ENCODE measurements at places on chromosomes 13 and 19.

DNA sequence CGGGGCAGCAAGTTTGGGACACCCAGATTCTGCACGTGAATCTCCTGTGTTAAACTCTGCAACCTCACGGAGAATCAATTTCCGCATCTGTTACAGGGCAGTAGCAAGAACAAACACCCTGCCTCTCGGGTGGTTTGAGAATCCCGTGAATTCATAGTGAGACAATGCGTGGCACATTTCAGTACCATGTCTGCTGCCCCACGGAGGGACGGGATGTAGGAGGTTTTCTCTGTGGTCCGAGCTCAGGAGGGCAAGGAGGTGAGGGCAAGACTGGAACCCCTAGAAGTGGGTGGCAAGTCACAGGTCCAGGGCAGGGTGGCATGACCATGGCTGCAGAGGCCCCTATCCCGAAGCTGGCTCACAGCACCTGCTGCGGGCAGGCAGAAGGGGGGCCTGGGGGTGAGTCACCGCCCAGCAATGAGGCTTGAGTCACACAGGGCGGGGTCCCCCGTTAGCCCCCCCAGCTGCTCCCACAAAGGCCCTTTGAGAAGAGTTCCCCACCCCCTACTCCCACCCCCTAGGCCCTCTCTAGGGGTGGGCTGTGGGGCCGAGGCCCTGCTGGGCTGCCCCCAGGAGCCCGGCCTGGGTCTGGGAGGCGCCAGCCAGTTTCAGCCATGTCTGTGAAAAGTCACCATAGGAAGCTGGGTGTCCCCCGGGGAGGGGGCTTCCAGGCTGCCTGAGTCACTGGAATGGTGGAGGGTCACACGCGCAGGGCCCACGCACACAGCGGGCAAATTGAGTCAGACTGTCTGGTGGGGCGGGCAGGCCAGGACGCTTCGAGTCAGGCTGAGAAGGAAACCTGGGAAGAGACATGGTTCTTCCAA, 25.8 kb upstream of the NANOS3 start:
- DNase-seq = no peak

GRCh38 chr13:99958406-99959126, 13.0 kb downstream of the ZIC5 start:
- no peak for DNase-seq

- no peak for DNase-seq
Observed at GRCh38 chr13:51625555-51626345, 41.5 kb downstream of the WDFY2 start.

DNA sequence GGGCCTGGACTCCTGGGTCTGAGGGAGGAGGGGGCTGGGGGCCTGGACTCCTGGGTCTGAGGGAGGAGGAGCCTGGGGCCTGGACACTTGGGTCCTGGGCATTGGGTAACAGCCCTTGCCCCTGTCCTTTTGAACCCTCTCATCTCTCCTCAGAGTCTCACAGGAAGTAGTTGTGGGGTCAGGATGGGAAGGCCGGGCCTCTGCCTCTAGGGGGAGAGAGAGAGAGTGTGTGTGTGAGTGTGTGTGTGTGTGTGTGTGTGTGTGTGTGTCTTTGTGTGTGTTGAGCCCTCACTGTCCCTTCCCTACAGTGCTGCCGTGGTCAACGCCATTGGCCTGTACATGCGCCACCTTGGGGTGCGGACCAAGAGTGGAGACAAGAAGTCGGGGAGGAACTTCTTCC, 10.9 kb downstream of the ARHGEF1 start:
- no peak for DNase-seq

DNA sequence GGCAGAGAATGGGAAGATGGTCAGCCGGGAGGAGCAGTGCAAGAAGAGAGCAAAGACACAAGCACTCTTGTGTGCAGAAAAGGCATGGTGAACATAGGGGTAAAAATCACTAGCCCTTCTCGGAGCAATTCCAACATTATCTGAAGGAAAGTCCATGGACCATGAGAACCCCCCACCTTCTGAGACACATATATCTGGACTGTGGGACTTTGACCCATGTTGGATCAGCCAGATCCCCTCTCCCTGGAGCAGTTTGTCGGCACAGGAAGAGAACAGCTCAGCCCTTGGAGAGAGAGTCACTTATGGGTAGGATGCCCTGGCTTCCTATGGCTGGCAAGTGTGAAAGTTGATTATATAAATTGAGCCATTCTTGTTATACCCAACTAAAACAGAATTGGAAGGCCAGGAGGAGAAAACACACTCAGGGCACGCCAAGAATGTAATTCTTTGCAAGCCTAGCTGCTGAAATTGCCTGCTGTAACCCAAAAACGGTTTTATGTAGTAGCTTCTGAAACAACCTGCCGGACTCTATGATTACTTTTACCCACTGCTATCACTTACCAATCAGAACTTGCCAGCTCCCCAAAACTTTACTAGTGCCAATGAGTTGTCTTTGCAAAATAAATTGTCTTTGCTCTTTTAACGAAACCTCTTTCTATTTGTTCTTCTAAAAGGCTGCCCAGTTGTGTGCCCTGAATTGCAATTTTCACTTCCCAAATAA, 62.8 kb upstream of the ZNF599 start:
- no peak for DNase-seq

Measured in non-pigmented ciliary epithelial cell (primary cell).